Stimulated activated CD8-positive, alpha-beta memory T cell treated with anti-CD3 and anti-CD28 coated beads, Interleukin-2, amount 100 ng/mL, for 1 hour (primary cell): ENCODE measurements at places on chromosomes 4 and X.

GRCh38 chr4:158492391-158492790 is 29.3 kb upstream of the RXFP1 start:
- DNase-seq: no peak

GRCh38 chr4:60683973-60684372 is 516.2 kb upstream of the ADGRL3 start:
- no peak for DNase-seq

- no peak for DNase-seq
Measured at GRCh38 chr4:174437749-174438148, 84.5 kb downstream of the HPGD start.

DNA sequence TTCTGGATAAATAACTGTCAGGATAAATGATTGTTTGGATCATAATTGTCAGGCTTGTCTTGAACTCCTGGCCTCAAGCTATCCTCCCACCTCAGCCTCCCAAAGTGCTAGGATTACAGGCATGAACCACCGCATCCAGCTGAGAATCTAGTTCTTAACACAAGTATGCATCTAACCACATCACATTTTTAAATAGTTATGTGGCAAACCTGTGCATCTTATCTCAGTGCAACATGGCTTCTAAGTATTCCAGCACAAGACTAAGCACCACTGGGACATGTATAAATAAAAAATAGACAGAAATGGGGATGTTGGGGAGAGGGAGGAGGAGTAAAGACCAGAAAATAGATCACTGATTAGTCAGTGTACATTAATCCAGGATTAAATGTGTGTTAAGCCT is 74.7 kb upstream of the TBL1X start:
- no peak for DNase-seq

- no peak for DNase-seq
Measured at GRCh38 chr4:5683566-5683965, 24.8 kb downstream of the EVC2 start.

- DNase-seq: no peak
Measured at GRCh38 chrX:63686878-63687714, 97.9 kb downstream of the ARHGEF9 start.

DNA sequence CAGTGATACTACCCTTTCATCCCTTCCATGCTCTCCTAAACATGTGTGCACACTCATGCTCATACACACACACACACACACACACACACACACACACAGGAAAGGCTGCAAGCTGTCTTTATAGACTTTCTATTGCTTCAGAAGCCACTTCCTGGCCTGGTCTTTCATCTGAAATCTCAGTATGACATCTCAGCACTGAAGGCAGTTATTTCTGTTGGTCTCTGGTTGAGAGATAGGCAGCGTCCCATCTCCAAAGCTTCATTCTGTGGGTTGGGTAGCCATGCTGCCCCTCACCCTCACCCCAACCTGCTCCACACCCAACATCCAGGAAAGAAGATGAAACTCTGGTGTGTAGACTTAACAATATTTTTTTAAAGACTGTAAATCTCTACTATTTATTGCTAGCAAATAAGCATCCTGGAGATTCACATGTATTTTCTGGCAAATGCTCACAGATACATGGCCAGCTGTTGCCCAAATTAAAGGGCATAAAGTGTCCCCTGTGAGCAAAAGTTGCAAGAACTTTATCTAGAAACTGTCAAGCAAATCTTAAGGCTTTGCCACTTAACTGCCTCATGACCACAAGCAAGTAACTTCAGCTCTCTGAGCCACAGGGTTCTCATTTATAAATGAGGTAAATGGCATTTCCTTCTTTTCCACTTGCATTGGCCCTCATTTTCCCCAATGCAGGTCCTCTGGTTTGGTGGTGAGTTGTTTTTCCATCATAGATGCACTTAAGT is 189.8 kb upstream of the AFF2 start:
- no peak for DNase-seq

GRCh38 chrX:150936556-150936955 is 38.1 kb upstream of the CD99L2 start:
- DNase-seq: no peak

- DNase-seq: no peak
Measured at GRCh38 chrX:50700921-50701320, 113.1 kb downstream of the SHROOM4 start.

- DNase-seq: no peak
Measured at GRCh38 chr4:1398681-1399507, 7.3 kb downstream of the NKX1-1 start.

- DNase-seq: no peak
Measured at GRCh38 chr4:156053174-156053573, 99.5 kb upstream of the CTSO start.

- DNase-seq: no peak
Measured at GRCh38 chr4:6621556-6621927, 18.9 kb upstream of the MRFAP1 start.

- DNase-seq: no peak
Measured at GRCh38 chr4:147580396-147580795, 36.8 kb upstream of the TMEM184C start.

DNA sequence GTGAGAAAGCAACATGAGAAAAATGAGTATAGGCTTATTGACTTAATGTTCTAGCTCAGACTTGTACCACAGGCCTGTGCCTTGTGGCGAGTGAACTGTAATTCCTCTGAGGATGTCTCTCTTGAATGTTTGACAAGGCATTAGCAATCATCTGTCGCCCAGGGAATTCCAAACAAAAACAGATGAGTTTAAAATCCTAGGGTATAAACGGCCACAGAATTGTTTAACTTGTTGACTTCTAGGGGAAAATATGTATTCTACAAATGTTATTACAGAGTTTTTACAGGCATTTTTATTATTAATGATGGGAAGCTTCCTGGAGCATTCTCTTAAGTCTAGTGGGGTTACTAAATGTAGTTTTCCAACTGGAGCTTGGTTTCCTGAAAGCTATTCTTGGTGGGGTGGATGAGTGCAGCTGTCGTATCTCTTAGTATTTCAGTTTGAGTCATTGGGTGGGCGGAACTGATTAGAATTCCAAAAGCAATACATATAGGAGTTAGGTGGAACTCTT is 40.6 kb downstream of the ARHGAP10 start:
- no peak for DNase-seq

GRCh38 chr4:98659106-98659592 is 738 bp upstream of the TSPAN5 start:
- no peak for DNase-seq

GRCh38 chr4:145218251-145218650 is 37.9 kb upstream of the OTUD4 start:
- no peak for DNase-seq

DNA sequence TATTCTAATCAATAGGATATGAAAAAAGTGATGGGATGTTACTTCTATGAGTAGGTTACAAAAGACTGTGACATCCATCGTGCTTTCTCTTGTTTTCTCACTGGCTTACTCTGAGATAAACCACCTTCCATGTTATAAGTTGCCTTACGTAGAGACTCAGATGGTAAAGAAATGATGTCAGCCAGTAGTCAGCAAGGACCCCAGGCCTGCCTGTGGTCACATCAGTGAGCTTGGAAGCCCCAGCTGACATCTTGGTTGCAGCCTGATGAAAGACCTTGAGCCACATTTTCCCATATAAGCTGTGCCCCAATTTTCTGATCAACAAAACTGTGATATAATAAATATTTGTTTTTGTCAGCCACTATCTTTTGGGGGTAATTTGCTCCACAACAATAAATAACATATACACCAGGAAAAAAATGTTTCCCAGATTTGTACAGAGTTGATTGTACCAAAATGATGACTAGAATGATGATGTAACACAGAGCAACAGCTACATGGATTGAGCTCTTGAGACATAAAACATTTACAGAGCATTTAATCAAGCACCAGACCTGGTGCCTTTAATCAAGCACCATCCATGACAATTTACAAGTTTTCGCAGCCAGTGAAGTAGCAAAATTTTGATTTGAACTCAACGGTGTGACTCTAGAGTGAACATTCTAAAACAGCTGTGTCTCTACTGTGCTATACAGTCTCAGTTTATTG is 11.2 kb upstream of the DCAF12L2 start:
- DNase-seq: no peak

DNA sequence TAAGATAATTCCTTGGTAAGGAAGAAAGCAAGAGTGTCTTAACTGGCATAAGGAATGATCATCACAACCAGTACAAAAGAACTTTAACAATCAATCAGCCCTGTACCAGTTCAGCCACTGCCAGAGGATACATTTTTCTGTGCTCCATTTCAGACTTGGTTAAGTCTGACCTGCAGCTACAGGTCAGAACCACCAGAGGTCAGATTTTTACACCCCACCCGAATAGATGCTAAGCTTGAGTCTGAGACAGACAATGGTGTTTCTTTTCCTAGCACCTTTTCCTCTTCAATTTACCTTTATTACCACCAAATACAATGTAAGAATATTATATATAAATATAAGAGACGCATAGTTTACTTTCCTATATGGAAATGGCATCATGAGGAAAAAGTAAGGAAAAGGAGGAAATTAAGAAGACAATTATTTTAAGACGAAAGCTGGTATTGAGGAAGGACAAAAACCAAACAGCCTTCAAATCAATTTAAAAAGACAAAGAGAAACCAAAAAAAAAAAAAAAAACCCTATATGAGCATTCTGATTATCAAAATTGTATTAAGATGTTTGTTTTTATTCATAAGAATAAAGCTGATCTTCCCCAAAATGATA is 215.3 kb upstream of the TTC29 start:
- no peak for DNase-seq

DNA sequence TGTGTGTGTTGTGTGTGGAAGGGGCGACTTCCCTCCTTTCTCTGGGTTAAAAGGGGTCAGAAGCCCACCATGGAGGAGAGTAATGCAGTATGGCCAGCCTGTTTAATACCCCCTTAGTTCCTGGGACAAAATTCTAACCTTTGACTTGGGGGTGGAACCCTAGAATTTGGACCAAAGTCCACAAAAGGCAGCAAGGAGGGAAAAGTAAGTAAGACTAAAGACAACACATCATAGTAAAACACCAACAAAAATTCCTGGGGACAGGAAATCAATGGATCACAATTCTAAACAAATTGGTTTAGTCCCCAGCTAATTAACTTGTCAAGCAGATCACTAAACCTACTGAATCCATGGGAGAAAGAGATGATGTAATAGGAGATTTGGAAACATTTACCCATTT is 3.1 kb downstream of the AMOT start:
- no peak for DNase-seq

DNA sequence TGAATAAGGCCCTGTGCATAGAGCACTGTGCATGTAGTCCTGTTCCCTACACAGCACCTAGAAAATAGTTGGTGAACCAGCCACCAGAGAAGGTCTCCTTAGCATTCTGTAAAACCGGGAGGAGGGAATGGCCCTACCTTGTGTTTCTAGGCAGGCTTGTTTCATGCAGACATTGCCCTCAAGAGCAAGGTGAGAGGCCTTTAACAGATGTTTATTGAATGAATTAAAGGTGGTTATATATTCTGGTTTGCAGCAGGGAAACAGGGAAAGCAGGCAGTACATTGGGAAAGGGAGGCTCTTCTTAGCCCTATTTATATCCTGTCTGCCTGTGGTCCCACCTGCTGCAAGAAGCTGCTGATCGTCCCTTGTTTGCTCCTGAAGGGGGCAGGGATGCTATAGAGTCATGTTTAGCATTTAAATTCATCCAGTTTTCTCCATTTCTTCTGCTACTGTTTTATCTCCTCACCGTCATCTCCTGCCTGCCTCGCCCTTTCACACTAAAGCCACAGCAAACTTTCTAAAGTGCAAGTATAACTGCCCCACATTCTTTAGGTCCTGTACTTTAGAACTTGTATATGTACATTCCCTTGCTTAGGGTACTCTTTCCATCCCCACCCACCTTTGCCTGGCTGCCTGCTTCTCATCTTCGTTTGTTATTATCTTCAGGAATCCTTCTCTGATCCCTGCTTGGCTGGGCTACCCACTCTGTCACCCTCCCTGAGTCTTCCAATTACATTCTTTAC is 60.3 kb downstream of the EGF start:
- DNase-seq: no peak

DNA sequence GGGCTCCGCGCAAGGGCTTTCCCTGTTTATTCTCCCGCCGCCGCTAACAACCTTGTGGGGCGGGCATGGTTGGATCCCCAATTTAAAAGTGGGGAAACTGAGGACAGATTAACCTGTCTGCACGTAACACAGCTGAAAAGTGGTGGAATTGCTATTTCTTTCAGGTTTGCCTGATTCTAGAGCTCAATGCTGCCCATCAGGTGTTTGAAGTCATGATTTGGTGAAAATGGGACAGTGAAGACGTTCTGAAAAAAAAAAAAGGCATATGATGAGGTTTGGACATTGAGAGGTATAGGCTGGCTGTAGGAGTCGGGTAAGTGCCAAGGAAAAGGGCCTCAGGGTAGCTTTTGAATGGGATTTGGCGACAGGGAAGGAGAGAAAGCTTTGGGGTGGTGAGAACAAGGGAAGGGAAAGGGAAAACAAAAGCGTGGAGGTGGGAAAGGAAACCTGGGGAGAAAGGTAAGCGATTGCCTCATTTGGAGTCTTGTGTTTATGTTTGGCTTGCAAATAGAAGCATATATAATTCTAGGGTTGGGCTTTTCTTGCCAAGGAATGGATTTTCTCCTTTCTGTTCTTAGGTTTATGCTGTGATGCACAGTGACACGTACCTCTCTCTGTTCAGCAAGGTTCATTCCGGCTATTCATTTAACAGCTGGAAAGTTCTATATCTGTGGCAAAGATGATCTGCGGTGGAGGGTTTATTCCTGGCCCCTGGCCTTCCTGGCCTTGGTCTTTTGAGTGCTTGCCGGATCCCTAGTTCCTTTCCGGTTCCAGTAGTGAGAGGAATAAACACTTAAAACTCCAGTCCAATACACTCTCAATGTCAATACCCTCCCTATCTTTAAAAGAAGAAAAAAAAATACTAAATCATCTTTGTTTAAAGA is 2.4 kb upstream of the STIM2 start:
- DNase-seq: no peak

DNA sequence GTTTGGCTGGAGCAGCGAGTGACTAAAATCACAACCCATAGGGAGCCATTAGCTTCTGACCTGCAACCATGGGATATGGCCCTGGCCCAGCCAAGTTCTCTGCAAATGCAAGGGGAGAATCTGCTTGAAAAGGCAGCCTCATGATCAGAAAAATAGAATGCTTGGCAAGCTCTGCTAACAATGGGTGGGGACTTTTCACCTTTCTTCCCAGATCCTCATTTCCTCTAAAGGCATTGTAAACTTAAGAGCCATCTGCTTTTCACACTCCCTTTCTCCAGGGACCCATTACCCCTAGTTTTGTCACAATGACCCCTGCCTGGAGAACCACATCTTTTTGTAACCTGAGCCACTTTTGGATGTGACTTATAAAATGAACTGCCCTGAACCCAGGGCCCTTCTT is 104.3 kb downstream of the PARM1 start:
- DNase-seq: no peak

DNA sequence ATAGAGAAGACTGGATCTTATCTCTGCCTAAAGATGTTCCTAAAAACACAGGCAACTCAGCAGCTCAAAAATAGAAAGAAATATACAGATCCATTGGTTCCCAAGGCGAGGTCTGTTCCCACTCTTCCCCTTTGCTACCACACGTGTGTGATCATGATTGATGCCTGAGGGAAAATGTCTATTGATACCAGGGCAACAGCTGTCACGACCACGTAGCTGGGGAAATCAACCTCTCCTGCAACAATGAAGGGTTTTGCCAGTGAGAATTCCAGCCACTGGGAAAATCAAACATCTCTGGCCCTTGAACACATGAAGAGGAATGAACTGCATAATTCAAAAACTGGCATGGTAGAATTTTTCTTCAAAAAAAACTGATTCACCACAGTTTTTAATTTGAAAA is 131.0 kb upstream of the MAP3K15 start:
- no peak for DNase-seq
